ENCODE measurements at places on chromosomes 11 and 22.
A peak's percentile ranks its signal among the peaks of the same experiment; 100 is the strongest.

DNA sequence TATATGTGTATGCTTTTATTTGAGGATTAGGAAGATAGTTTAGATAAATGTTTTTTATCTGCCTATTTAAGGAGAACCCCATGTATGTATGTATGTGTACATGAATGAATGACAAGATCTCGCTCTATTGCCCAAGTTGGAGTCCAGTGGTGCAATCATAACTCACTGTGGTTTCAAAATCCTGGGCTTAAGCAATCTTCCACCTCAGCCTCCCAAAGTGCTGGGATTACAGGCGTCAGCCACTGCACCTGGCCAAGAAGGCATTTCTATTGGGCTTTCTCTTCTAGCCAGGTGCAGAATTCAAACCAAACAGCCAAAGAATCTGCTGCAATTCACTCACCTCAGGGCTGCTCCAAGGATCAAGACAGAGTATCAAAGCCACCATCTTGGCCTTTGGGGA is 25.5 kb upstream of the DGKZ start:
- DNase-seq: no peak

DNA sequence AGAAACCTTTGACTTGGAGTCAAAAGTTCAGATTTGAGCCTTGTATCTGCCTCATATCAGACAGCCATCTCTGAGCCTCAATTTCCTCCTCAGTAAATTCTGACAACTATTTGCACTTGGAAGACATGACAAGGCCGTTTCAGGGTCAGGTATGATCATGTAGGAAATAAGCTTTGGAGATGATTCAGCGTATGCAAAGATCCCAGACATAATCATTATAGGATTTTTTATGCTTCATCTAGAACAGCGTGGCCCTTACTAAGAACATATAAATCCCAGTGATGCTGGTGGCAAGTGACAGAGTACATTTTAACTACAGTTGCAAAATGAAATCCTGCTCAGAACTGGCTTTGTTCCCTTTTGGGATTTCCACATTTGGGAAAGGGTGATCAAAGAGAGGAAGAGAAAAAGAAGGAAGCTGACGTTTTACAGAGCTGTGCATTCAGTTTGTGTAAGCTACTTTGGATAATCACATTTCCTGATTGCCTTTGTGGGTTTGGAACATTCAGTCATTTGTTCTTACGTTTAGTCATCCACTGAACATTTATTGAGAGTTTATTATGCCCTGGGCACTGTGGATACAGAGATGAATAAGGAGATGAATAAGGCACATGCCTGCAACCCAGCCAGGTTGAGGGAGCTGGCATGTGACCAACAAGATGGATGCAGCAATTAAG is 81.9 kb upstream of the HEPHL1 start:
- DNase-seq: no peak

GRCh38 chr22:20392983-20393704 is 807 bp upstream of the ZNF74 start:
- DNase-seq: no peak

- no peak for DNase-seq
These were observed 281 bp downstream of the TSPAN18 start for GRCh38 chr11:44727114-44727372.

DNA sequence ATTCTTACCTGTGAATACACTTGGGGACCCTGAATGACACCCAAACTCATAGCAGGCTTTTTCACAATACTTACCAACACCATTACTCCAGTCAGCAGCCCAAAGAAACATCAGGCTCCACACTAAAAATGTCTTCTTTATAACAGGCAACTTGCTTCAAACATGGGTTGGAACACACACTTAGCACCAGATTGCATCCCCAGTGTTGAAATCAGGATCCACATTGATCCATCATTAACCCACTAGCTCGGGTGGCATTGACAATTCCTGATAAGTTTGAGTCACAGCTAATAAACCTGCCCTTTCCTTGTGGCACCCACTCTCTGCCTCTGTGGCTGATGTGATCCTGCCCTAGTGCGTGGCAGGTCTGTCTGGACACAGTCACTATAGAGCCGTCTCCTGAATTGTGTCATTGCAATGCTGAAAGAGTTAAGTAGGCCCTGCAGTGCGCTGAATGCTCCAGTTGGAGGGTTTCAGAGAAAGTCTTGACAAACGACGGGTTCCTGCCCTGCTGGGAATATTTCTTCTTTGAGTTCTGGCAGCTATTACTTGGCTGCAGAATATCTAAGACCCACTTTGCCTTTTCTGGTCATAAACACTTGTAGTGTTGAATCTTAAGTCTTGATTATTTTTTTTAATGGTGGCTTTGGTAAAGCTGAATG is 19.6 kb upstream of the C11orf96 start:
- no peak for DNase-seq

- DNase-seq: no peak
These were observed 33.0 kb downstream of the CHID1 start for GRCh38 chr11:877565-877964.

GRCh38 chr22:38455076-38455529 is at the start of gene KCNJ4:
Gene KCNJ4 (minus strand): TSS chr22:38455199. CDS start chr22:38428132, 27,067 bp downstream.
- no peak for DNase-seq

DNA sequence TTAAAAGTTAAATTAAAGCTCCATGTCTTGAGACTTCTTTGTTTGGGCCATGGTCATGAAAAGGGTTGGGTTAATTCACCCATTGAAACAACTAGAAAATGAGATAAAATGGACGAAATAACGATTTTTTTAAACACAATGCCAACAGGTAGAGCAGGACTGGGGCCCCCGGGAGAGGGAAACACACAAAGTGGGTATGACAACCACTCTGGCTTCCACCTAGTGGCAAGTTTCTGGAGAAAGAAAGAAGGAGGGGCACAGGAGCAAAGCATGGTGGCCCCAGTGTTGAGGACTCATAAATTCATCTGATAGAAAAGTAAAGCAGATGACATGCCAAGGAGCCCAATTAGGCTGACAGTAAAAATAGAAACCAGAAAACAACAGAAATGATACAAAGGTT is 68.4 kb downstream of the MYEOV start:
- DNase-seq: no peak

- no peak for DNase-seq
These were observed 9.1 kb downstream of the F2 start for GRCh38 chr11:46727952-46728658.

GRCh38 chr11:456533-456932 is 6.5 kb downstream of the PTDSS2 start:
- peak; percentile 30 for DNase-seq

DNA sequence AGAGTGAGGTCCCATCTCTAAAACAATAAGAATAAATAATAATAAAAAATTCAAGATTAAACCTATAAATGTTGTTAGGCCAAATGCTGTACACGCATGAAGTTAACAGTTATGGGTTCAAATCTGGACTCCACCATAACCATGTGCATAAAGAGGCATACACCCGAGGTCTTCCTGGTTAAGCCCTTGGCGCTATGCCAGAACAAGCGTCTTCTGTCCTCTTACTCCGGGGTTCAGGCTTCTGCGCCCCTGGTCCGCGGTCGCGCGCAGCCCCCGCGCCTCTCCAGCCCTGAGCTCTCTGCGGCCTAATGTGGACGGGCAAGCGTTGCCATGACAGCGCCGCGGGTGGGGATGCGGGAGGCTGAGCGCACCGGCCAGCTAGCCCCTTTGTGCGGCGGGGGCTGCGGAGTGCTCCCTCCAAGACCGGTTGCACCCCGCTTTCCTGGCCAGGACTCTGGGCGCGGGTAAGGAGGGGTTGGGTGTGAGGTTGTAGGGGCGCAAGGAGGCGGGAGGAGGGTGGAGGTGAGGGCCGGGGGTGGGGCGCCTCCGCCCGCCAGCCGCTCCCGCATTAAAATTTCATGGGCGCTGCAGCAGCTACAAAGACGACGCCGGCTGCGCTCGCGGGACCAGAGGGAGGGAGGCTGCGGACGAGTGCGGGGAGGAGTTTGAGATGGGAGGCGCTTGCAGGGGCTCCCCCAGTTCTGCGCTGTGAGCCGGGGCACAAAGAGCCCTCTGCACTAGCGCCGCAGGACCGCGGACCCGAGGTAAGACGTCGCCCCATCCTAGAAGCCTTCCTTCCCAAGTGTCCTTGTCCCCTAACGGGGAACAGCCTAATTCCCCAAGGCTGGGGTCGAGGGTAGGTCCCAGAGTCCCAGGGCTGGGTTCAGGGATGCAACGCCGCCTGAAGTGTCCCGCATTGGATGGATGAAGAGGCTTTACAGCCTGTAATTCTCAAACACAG is at the start of gene MIAT:
TSS of gene MIAT (plus strand) at position 698 of the 961 bp plus-strand sequence.
- peak; percentile 75 for DNase-seq

GRCh38 chr11:197741-198235 is 4.9 kb downstream of the SCGB1C1 start:
- no peak for DNase-seq

DNA sequence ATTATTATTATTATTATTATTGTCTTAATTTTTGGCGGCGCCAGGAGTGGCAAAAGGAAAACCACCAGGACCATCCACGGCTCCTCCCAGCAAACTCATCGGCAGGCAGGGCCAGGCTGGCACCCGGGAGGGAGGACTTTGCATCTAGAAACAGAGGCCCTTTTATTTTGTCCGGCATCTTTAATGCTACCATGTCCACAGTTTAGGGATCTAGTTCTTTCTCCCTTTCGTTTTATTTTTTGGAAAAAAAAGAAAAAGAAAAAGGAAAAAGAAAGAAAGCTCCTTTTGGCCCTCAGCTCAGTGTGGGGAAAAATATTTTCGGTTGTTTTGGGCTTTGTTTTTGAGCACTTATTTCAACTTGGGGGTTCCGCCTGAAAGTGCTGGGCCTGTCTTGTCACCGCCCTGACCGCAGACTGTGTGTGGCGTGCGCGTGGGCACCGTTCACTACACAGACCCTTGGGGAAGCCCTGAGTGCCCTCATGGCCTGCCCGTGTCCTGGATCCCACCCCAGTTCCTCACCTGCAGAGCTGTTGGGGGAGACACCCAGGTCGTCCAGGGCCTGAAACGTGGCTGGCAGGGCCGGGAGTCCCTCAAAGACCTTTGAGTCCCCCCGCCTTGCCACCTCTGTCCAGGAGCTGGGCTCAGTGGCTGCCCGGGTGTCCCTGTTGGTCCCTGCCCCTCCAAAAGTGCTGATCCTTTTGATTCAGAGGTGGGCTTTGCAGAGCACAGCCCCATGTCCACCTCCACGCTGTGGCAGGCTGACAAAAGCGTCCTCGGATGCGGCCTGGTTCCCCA is 69.1 kb upstream of the PPARA start:
- DNase-seq: no peak

- no peak for DNase-seq
These were observed 50.3 kb downstream of the COMMD9 start for GRCh38 chr11:36238881-36239280.

DNA sequence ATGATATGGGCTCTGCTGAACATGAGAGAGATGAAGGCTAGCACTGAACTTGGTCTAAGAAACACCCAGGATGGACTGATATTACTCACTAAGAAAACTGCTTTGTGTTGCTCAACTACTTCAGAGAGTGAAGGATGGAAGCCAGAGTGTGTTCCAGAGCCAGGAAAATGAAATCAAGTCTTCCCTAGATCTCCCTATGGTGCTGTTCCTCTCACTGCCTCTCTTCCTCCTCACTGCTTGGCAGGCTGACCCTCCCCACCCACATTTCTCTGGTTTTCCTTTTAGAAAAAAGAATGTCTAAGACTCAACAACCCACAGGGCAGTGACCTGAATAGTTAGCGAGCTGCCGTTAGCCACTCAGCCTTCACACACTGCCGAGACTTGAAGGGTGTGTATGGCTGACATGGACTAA is 65.6 kb downstream of the CCDC81 start:
- no peak for DNase-seq

DNA sequence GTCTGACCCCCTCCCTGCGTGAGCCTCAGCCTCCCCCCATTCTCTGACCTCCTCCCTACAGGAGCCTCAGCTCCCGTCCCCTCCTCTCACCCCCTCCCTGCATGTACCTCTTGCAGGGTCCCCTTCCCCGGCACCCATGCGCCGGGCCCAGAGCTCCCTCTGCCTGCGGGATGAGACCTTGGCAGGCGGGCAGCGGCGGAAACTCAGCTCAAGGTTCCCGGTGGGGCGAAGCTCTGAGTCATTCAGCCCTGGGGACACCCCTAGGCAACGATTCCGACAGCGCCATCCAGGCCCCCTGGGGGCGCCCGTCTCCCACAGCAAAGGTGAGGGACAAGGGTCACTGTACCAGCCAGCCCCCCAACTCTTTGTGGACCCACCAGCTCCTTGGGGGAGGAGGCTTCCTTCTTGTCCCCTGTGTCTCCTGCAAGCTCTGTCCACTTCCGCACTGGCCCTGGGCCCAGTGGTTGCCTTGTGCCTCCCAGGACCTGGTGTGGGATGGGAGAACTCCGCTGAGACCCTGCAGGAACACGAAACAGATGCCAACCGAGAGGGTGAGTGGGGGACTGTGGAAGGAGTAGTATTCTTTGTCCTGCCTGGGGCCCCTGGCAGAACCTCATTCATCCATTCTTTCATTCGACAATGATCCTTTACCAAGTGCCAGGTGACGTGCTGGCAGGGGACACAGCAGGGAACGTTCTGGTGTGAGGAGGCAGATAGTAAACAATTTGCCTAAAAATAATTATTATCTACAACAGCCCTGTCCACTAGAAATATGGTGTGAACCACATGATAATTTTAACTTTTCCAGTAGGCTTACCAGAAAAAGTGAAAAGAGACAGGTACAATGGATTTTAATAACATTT is 3.7 kb upstream of the RPS6KA4 start:
- DNase-seq: peak; percentile 26

DNA sequence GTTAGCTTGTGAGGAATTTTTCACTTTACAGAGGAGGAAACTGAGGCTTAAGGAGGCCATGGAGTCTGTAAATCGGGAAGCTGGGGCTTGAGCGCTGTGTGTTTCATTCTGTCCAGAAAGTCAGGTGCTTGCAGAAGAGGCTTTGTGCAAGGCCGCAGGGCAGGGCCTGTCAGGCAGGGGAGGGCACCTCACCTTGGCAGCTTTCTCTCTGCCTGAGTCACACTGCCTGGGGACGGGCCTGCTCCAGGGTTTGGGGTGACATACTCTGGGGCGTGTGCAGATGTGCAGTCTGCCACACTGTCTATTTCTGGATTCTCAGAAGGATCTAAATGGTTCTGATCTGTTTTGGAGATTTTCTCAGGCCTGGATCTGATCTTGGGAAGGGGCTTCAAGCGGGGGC is 8.4 kb downstream of the INCENP start:
- no peak for DNase-seq

- no peak for DNase-seq
These were observed 43.5 kb upstream of the MYEOV start for GRCh38 chr11:69250186-69251056.

DNA sequence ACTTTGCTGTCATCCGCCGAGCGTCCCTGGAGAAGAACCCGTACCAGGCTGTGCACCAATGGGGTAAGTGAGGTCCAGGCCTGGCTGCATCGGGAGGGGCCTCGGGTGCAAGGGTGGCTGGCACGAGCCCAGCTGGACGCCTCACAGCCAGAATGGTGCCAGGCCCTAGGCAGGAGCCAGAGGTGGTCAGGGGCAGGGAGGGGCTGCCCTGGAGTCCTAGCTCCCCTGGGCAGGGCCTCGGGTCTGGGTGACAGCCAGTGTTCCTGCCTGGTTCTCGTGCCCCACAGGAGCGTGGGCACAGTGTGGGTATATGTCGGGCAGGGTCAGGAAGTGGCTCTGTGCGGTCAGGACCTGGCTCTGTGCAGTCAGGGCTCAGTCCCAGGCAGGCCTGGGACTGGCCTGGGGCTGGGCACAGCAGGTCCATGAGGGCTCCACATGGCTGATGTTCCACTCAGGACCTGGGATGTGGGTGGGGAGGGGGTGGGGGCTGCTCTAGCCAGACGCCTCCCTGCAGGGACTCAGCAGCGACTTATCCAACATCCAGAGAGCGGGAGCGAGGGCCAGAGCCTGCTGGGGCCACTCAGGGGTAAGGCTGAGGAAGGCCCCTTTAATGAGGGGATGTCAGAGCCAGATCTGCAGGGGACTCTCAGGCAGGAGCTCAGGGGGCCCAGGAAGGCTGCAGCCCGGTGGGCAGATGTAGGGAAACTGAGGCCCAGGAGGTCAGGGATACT is 1.2 kb downstream of the TSPAN32 start:
- DNase-seq: no peak
